B cell (primary cell): ENCODE measurements at places on chromosomes 1 and 21.

GRCh38 chr1:26225033-26225831, 8.8 kb upstream of the CEP85 start:
- H3K36me3 ChIP-seq, result no peaks in the 10 kb centered on the region
- H3K27ac ChIP-seq, result no peak overlapping the region
- peak; percentile 36 for DNase-seq
- peaks cover 16% of the 10 kb centered on the region for H3K4me1 ChIP-seq
- H3K4me3 ChIP-seq, result peak overlapping the region; percentile 50

GRCh38 chr21:33127154-33127867, 57.4 kb downstream of the OLIG1 start:
- no peaks in the 10 kb centered on the region for H3K36me3 ChIP-seq
- peaks cover 24% of the 10 kb centered on the region for H3K27me3 ChIP-seq
- H3K4me3 ChIP-seq, result no peak overlapping the region
- DNase-seq, result peak; percentile 20

- no peaks in the 10 kb centered on the region for H3K36me3 ChIP-seq
- H3K4me3 ChIP-seq, result no peak overlapping the region
- no peak for DNase-seq
- no peak overlapping the region for H3K27ac ChIP-seq
These were observed 7.2 kb downstream of the TFF2 start for GRCh38 chr21:42343556-42343955.

DNA sequence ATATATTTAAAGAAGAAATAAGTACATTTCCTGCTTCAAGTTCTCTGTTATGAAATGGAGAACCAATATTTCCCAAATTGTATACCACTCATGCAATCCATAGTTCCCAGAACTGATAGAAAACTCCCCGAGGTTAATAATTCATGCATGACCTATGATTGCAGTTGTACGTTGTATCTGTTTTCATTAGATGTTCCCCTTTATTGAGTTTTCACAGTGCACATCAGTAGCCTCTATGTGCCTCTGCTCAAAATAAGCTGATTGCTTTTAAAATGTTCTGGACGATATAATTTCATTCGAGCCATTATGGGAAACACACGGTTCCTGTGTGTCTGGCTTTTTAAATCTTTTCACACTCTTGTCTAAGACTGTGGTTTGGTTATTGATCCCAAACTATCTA, 253.1 kb upstream of the KIAA0040 start:
- no peaks in the 10 kb centered on the region for H3K27me3 ChIP-seq
- no peak overlapping the region for H3K4me3 ChIP-seq
- no peak for DNase-seq
- H3K36me3 ChIP-seq, result no peaks in the 10 kb centered on the region
- H3K4me1 ChIP-seq, result no peaks in the 10 kb centered on the region

DNA sequence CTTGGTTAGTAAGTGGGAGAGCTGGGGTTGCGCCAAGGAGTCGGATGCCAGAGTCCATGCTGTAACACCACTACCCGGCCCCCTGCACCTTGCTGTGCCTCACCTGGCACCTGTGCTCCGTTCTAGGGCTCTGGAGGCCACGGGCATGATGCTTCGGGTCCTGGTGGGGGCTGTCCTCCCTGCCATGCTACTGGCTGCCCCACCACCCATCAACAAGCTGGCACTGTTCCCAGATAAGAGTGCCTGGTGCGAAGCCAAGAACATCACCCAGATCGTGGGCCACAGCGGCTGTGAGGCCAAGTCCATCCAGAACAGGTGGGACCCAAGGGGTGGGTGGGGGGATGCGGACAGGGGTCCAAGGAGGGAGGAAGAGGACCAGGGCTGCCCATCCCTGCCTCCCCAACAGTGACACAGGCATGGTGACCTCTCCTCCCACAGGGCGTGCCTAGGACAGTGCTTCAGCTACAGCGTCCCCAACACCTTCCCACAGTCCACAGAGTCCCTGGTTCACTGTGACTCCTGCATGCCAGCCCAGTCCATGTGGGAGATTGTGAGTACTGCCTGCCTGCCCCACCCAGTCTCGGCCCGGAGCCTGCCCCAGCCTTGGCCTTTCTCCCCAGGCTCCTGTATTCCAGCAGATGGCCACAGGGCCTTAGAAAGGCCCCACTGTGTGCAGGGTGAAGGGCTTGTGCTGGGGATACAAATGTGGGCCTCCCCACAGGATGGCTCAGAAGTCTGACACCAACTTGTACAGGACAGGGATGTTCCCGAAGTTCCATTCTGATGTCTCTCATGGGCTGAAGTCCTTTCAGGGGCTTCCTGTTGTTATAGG, 9.6 kb upstream of the HTR6 start:
- no peak overlapping the region for H3K4me3 ChIP-seq
- H3K36me3 ChIP-seq, result no peaks in the 10 kb centered on the region
- no peak for DNase-seq
- no peaks in the 10 kb centered on the region for H3K27me3 ChIP-seq
- no peak overlapping the region for H3K27ac ChIP-seq

DNA sequence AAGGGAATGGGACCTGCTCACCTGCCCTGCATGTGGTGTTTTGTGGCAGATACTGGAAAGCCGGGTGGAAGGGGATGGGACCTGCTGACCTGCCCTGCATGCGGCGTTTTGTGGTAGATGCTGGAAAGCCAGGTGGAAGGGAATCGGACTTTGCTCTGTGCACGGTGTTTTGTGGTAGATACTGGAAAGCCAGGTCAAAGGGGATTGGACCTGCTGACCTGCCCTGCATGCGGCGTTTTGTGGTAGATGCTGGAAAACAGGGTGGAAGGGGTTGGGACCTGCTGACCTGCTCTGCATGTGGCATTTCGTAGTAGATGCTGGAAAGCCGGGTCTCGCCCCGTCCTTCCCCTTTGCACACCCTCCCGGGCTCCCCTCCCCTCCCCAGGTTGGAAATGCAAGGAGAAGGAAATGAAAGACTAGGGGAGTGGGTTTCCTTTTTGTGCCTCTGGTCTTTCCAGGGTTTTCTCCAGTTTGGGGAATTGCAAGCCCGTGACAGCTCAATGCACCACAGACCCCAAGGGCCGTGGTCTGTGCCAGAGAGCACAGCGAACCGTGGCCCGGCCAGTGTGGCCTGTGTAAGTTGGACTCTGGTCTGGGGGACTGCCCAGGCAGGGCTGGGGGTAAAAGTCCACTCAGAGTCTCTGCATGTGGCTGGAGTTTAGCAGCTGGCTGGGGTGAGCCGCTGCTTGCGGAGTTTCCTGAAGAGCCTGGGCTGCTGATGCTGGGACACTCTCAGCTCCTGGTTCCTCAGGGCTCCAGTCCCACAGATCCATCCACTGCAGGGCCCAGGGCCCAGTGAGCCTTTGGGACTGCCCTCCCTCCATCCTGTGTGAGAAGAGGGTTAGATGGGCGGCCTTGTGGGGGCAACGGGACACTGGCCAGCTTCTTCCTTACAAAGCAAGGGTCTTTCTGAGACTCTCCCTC, 105.5 kb downstream of the CRYAA start:
- H3K4me1 ChIP-seq, result peaks cover 11% of the 10 kb centered on the region
- no peaks in the 10 kb centered on the region for H3K36me3 ChIP-seq
- no peak overlapping the region for H3K4me3 ChIP-seq
- no peak for DNase-seq
- no peak overlapping the region for H3K27ac ChIP-seq
- H3K27me3 ChIP-seq, result peaks cover 55% of the 10 kb centered on the region

- H3K4me3 ChIP-seq, result no peak overlapping the region
- no peak for DNase-seq
- H3K27me3 ChIP-seq, result peaks cover 6% of the 10 kb centered on the region
- peaks cover 14% of the 10 kb centered on the region for H3K36me3 ChIP-seq
- peaks cover 26% of the 10 kb centered on the region for H3K4me1 ChIP-seq
- H3K27ac ChIP-seq, result no peak overlapping the region
These were observed 2.8 kb upstream of the ZC3H12A start for GRCh38 chr1:37471345-37472231.

GRCh38 chr21:41895643-41896493, 16.7 kb upstream of the PRDM15 start:
- no peak overlapping the region for H3K4me3 ChIP-seq
- peaks cover 6% of the 10 kb centered on the region for H3K36me3 ChIP-seq
- H3K4me1 ChIP-seq, result peaks cover 7% of the 10 kb centered on the region
- H3K27me3 ChIP-seq, result no peaks in the 10 kb centered on the region

- no peaks in the 10 kb centered on the region for H3K4me1 ChIP-seq
- DNase-seq, result no peak
- H3K36me3 ChIP-seq, result no peaks in the 10 kb centered on the region
- no peaks in the 10 kb centered on the region for H3K27me3 ChIP-seq
- no peak overlapping the region for H3K27ac ChIP-seq
These were observed 256.4 kb downstream of the HMCN1 start for GRCh38 chr1:185990565-185990964.

GRCh38 chr1:24503870-24504523, 1.4 kb downstream of the RCAN3 start:
- no peaks in the 10 kb centered on the region for H3K36me3 ChIP-seq
- peaks cover 46% of the 10 kb centered on the region for H3K4me1 ChIP-seq
- no peak overlapping the region for H3K27ac ChIP-seq
- H3K4me3 ChIP-seq, result peak overlapping the region; percentile 83

- no peak for DNase-seq
- H3K36me3 ChIP-seq, result no peaks in the 10 kb centered on the region
- H3K27ac ChIP-seq, result no peak overlapping the region
These were observed 7.1 kb upstream of the DR1 start for GRCh38 chr1:93338387-93339146.

DNA sequence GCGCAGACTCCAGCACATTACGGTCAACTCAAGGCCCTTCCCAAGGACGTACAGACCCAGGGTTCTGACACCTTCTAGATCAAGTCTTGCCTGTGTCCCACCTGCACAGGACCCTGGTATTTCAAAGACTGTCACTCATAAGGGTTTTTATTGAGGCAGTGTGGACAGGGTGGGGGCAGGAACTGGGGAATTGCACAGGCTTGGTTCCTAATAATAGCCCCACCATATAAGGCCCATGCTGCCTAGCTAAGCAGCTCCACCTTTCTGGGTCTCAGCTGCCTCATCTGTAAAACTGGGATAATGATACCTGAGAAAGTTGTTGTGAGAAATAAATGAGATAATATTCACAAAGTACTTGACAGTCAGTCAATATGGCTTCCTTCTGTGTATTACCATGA, 55.3 kb upstream of the PUM1 start:
- H3K27ac ChIP-seq, result no peak overlapping the region
- H3K36me3 ChIP-seq, result no peaks in the 10 kb centered on the region
- no peaks in the 10 kb centered on the region for H3K27me3 ChIP-seq
- DNase-seq, result no peak
- H3K4me1 ChIP-seq, result no peaks in the 10 kb centered on the region
- no peak overlapping the region for H3K4me3 ChIP-seq

- H3K4me1 ChIP-seq, result no peaks in the 10 kb centered on the region
- H3K4me3 ChIP-seq, result no peak overlapping the region
- no peaks in the 10 kb centered on the region for H3K27me3 ChIP-seq
- H3K27ac ChIP-seq, result no peak overlapping the region
- no peak for DNase-seq
These were observed 326.5 kb upstream of the PROX1 start for GRCh38 chr1:213661302-213661701.

- no peak for DNase-seq
- no peaks in the 10 kb centered on the region for H3K27me3 ChIP-seq
- no peak overlapping the region for H3K4me3 ChIP-seq
- no peak overlapping the region for H3K27ac ChIP-seq
- no peaks in the 10 kb centered on the region for H3K36me3 ChIP-seq
These were observed 3.7 kb upstream of the REN start for GRCh38 chr1:204169858-204170257.

DNA sequence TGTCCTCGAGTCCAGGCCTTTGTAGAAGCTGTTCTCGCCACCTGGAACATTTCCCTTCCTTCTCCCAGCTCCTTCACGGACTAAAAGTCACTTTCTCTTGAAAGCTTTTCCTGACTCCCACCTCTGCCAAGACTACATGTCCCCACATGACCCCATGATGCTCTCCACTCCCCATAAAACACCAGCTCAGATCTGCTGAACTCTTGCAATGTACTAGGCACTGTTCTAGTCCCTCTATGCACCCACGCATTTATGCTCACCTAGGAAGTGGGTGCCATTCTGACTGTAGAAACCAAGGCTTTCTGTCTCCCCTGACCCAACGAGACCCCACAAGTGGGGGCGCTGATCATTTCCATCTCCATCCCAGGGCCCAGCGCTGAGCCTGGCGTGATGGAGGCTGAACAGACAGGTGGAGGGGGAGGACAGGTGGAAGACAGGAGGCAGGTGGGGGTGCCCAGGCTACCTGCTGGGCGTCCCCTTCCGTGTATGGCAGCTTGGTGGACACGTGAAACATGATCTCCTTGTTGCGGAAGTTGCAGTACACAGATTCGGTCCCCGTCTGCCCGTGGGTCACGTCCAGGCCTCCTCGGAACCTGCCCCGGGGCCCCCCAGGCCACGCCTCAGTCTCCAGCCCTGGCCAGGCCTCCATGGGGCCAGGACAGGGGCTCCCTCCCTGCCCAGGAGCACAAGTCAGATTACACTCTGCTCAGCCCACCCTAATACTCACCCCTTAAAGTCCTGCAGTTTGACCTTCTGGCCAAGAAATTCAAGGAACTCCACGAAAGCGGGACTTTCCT, 58.0 kb downstream of the RAP1GAP start:
- no peak for DNase-seq
- no peaks in the 10 kb centered on the region for H3K27me3 ChIP-seq
- no peak overlapping the region for H3K27ac ChIP-seq
- no peak overlapping the region for H3K4me3 ChIP-seq

- no peak for DNase-seq
- no peaks in the 10 kb centered on the region for H3K36me3 ChIP-seq
- H3K27me3 ChIP-seq, result no peaks in the 10 kb centered on the region
- no peak overlapping the region for H3K4me3 ChIP-seq
- H3K27ac ChIP-seq, result no peak overlapping the region
These were observed 31.7 kb upstream of the MAN1A2 start for GRCh38 chr1:117335376-117336086.

DNA sequence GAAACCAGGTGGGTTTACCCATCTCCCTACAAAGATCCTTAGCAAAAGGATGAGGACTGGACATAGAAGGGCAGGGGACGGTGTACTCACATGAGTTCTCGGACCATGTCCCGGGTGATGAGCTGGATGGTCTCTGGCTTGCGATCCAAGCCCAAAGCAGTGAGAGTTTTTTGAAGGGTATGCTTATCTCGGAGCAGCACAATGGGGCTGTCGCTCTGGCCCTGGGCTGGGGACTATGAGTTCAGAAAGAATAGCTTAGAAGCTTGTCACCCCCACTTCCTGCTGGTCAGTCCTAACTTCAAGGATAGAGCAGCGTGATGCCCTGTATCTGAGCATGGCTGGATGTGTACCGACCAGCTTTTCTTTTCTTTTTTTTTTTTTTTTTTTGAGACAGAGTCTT, 9.6 kb downstream of the CFAP45 start:
- H3K27ac ChIP-seq, result no peak overlapping the region
- H3K4me1 ChIP-seq, result peaks cover 19% of the 10 kb centered on the region
- no peak for DNase-seq
